Left cardiac atrium (tissue), 4 donors: ENCODE measurements at places on chromosomes 7 and 10. TPM values are rescaled to one million over a fixed set of nuclear protein-coding genes. Genes with fewer than 3 reads are reported as not detected.
A peak's percentile ranks its signal among the peaks of the same experiment; 100 is the strongest.

DNA sequence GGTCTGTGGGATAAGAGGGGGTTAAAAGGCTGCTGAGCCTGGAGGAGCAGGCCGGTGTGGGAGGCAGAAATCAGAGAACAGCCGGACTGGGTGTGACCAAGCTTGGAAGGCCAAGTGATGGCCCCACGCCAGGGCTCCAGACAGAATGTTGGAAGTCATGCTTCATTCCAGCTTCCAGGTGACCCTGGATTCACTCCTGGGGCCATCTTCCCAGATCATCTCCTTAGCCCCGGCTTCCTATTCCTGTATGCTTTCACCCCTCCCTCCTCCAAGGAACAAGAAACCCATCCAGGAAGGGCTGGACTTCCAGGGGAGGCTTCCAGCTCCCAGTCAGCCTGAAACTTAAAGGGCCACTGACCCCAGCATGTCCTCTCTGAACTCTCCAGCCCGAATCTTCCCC, 1.0 kb downstream of the INMT start:
- DNase-seq, result peak; percentile 88

DNA sequence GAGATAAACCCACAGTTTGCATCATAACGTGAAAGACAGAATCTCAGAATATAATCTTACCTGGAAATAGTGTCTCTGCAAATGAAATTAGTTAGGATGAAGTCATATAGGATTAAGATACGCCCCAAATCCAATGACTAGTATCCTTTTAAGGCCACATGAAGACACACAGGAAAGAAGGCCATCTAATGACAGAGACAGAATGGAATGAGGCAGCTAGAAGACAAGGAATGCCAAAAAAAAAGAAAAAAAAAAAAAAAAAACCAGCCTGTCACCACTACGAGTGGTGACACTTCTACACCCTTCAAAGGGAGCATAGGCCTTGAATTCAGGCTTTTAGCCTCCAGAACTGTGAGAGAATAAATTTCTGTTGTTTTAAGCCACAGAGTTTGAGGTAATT, 82.9 kb downstream of the HYCC1 start:
- DNase-seq, result no peak

- no peak for DNase-seq
These were observed 128.3 kb downstream of the SKAP2 start for GRCh38 chr7:26735976-26736600.

DNA sequence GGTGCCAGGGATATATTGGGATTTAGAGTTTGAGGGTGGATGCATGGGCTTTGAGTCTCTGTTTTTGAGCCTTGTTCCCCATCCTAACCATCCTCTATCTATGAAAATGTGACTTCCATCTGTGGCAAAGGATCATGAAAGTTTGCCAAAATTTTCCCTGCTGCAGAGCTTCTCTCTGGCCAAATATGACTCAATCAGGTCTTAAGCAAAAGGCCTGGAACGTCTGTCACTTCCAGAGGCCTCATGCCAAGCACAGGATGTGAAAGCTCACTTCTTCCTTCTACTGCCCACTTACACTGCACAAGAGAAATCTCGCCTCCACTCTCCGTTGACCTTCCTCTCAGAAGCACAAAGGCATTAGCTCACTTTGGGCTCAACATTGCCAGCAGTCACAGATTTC, 696.9 kb upstream of the NRP1 start:
- peak; percentile 68 for DNase-seq

DNA sequence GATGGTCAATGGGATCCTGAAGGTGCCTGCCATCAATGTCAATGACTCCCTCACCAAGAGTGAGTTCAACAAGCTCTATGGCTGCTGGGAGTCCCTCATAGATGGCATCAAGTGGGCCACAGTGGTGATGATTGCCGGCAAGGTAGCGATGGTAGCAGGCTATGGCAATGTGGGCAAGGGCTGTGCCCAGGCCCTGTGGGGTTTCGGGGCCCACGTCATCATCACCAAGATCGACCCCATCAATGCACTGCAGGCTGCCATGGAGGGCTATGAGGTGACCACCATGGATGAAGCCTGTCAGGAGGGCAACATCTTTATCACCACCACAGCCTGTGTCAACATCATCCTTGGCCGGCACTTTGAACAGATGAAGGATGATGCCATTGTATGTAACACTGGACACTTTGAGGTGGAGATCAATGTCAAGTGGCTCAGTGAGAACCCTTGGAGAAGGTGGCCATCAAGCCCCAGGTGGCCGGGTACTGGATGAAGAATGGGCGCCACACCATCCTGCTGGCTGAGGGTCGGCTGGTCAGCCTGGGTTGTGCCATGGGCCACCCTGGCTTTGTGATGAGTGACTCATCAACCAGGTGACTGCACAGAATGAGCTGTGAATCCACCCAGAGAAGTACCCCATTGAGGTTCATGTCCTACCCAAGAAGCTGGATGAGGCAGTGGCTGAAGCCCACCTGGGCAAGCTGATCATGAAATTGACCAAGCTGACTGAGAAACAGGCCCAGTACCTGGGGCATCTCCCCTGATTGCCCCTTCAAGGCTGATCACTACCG, 63.0 kb upstream of the ANTXRL start:
- no peak for DNase-seq

DNA sequence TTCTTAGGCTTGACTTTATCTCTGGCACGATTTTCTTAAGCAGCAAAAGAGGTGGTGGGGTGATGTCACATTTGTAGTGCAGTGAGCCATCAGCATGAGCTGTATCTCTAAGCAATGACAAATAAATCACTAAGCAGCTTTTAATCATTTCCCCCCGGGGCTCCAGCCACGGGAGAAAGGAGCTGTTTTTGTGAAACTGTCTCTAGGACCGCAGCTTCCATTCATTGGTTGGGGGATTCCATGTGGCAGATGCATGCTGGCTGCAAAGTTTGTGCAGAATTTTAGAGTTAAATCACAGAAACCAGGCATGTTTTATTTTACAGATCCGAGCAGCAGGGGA, 464 bp downstream of the KIAA1217 start:
- no peak for DNase-seq

GRCh38 chr7:143015084-143015483, 11.8 kb downstream of the OR9A2 start:
- DNase-seq, result no peak

- DNase-seq, result peak; percentile 44
These were observed 22.8 kb upstream of the ANKRD2 start for GRCh38 chr10:97549587-97550322.

DNA sequence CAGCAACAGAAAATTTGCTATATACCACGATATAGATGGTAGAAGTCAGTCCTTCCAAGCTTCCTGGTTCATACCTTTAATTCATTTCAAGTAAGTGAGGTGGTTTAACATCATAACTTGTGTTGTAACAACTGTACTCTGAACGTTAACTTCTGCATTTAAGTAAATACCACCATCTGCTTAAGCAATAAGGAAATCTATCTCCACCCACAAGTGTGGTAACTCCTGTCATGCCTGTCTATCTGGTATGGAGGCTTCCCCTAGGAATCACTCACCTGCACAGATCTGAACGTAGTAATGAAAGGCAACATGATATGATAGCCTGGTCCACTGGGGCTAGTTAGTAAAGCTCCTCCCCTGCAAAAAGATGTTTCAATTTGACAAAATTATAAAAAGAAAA, 2.3 kb downstream of the ERLIN1 start:
- no peak for DNase-seq

GRCh38 chr7:455110-455928, 64.3 kb downstream of the PDGFA start:
- DNase-seq, result peak; percentile 83

GRCh38 chr7:44067064-44067951, 1.9 kb upstream of the PGAM2 start:
- peak; percentile 19 for DNase-seq

DNA sequence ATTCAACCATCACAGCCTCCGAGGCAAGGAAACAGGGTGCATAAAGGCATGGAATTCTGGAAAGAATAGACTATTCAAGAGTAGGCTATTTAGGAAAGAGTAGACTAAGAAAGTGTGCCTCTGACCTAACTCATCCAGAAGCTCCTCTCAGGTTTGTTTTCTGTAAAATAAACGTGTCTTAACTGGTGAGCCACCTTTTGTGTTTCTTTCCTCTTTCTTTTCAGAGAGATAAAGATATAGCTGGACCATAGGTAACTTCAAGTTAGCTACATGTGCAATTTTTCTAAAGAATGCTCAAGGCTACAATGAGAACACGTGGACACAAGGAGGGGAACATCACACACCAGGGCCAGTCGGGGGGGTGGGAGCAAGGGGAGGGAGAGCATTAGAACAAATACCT, 577.0 kb downstream of the TYW1 start:
- no peak for DNase-seq

DNA sequence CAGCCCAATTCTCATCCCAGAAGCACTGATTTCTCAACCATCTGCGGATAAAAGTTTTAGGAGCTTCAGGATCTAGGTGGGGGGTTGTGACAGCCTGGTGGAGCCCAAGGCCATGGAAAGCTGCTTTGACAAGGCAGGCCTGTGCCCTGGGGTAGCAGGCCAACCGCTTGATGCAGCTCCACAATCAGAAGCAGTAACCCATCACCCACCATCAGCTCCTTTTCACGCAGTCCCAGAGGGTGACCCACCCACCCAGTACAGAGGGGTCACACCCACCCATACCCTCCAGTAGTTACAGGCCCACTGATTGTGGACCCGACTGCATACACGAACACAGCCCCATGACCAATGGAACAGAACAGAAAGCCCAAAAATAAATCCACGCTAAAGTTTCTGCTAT, 253.9 kb downstream of the AHR start:
- DNase-seq, result no peak

DNA sequence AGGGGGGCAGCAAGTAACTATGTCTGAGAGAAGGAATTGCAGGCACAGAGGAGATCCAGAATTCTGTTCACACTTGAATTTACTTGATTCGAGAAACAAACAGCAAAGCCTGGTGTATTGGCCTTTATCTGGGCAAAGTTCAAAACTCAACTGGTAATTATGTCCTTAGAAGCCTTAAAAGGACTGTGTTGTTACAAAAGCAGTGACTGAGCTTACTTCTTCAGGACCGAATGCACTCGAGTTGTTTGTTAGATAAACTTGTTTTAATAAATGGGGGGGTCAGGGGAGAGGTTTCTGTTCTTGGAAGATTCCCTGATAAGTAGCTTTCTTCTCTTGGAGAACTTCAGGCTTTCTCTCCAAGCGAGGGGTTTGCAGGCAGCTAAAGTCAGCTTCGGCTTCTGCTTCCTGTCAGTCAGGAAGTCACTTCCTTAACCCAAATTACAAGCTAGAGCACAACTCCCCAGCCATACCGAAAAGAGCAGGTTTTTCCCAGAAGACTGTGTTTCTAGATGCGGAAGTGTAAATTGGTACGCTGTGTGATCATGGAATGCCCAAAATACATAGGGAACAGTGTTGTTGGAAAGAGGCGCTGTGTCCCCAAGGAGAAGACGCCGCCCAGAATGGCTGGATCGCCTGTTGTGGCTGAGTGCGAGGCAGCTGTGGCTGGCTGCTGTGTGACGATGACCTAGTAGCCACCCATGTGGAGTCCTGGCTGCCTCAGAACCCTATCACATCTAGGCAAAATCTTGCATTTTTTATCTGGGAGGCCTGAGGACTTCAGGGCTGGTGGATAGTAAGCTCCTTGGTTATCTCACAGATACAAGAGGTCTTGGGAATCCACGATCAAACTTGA, 110.4 kb downstream of the TCF7L2 start:
- DNase-seq, result peak; percentile 64

GRCh38 chr10:4429571-4429970, 396.4 kb upstream of the AKR1E2 start:
- DNase-seq, result no peak

DNA sequence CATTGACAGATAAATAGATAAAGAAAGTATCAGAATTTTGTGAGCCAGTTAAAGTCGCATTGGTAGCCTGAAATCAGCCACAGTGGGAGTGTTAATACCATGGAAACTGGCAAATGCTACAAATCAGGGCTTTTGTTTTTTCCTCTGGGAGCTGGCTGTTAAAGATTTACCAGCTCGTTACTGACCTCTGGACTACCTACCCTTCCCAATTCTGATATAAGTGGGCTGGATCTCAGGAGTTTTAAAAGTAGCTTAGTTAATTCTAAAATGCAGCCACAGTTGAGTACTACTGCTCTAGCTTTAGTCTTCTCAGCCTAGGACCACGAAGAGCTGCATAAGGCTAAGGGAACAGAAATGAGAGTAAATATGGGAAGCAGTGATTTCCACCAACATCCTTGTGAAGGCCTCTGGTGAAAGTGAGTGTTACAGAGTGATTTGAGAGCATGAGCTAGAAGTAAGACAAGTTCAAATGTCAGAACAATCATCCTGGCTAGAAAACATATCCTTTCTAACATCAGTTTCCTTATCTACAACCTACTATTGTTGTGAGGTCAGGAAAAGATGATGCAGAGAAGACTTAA, 53.2 kb downstream of the A1CF start:
- no peak for DNase-seq

PFKP gene
- 129 TPM for total RNA-seq

CTAGE8 gene
- 0.71 TPM for total RNA-seq

PVRIG gene
- total RNA-seq, result not detected
